ENCODE measurements at places on chromosomes 16 and 17. TPM values are rescaled to one million over a fixed set of nuclear protein-coding genes. Genes with fewer than 3 reads are reported as not detected.

ASPA gene
- total RNA-seq, result 0.85 TPM

OR1F1 gene
- total RNA-seq, result not detected

ZNF423 gene
- total RNA-seq, result 3.9 TPM

SYNGR3 gene
- total RNA-seq, result 2.3 TPM

KRTAP3-2 gene
- total RNA-seq, result not detected

MAZ gene
- total RNA-seq, result 188 TPM

SLC5A11 gene
- total RNA-seq, result not detected

CDR2L gene
- 17.5 TPM for total RNA-seq

RNF112 gene
- total RNA-seq, result 0.58 TPM

MT1A gene
- 3.9 TPM for total RNA-seq

NGFR gene
- total RNA-seq, result 0.28 TPM

IL34 gene
- 13.2 TPM for total RNA-seq

PRSS22 gene
- total RNA-seq, result under 0.01 TPM

OR2C1 gene
- total RNA-seq, result under 0.01 TPM

Measured in regular cardiac myocyte (primary cell).